Jurkat, Clone E6-1 (cell line): ENCODE measurements at places on chromosomes 11 and 22.

- no peak for DNase-seq
These were observed 12.8 kb downstream of the ZMAT5 start for GRCh38 chr22:29753808-29754657.

- no peak for DNase-seq
These were observed 970 bp downstream of the CAT start for GRCh38 chr11:34439610-34440198.

GRCh38 chr11:95443386-95443785 lies 212.4 kb upstream of the SESN3 start:
- no peak for DNase-seq

- no peak for DNase-seq
These were observed 91.1 kb downstream of the ETS1 start for GRCh38 chr11:128496249-128496648.
